ENCODE measurements at places on chromosomes 7 and 10.

- DNase-seq: no peak
- no peak overlapping the region for H3K4me3 ChIP-seq
- H3K4me1 ChIP-seq: no peaks in the 10 kb centered on the region
- no peaks in the 10 kb centered on the region for H3K27me3 ChIP-seq
- no peaks in the 10 kb centered on the region for H3K36me3 ChIP-seq
- H3K27ac ChIP-seq: no peak overlapping the region
Measured at GRCh38 chr10:125983161-125983560, 86.8 kb downstream of the FANK1 start.

DNA sequence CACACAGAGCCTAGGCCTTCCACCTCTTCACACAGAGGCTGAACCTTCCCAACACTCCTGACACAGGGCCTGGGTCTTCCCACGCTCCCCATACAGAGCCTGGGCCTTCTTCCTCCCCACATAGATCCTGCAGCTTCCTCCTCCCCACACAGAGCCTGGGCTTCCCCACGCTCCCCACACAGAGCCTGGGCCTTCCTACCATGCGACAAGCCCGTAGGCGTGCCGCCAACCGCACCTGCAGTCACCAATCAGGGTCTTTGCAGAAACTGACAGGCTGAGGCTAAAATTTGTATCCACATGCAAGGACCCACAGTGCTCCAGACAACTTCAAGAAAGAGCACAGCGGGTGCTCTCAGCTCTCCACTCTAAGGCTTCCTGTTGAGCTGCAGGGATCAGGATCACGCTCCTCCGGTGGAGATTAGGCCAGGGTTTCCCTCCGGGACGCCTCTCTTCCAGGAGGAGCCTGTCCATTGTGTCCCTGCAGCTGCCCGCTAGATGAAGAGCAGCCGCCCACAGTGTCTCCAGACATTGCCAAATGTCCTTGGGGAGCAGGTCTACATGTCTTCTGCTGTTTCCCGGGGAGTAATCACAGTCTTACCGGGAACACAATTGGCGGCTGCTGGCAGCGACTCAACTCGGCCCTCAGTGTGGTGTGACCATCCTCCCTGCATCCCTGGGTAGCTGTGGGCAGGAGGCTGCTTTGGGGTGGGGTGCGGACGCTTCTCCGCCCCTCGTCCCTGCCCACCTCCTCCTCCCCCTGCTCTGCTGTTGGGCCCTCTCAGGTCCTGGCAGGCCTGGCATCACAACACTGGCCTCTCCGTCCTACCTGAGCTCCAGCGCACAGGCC, 9.7 kb downstream of the CFAP46 start:
- H3K4me1 ChIP-seq: no peaks in the 10 kb centered on the region
- H3K27ac ChIP-seq: no peak overlapping the region
- no peak for DNase-seq
- H3K4me3 ChIP-seq: no peak overlapping the region

GRCh38 chr10:654647-654996, 34.8 kb downstream of the DIP2C start:
- no peaks in the 10 kb centered on the region for H3K4me1 ChIP-seq
- DNase-seq: no peak
- no peak overlapping the region for H3K27ac ChIP-seq
- H3K36me3 ChIP-seq: no peaks in the 10 kb centered on the region
- H3K4me3 ChIP-seq: no peak overlapping the region

- no peaks in the 10 kb centered on the region for H3K36me3 ChIP-seq
- peaks cover 100% of the 10 kb centered on the region for H3K27me3 ChIP-seq
- H3K27ac ChIP-seq: no peak overlapping the region
- no peaks in the 10 kb centered on the region for H3K4me1 ChIP-seq
- DNase-seq: peak; percentile 36
- H3K4me3 ChIP-seq: peak overlapping the region; percentile 65
Measured at GRCh38 chr7:27244488-27245123, 2.0 kb downstream of the EVX1 start.

GRCh38 chr7:33530664-33531063, 374.7 kb upstream of the BMPER start:
- H3K4me3 ChIP-seq: no peak overlapping the region
- no peaks in the 10 kb centered on the region for H3K4me1 ChIP-seq
- H3K27me3 ChIP-seq: no peaks in the 10 kb centered on the region
- H3K36me3 ChIP-seq: no peaks in the 10 kb centered on the region

DNA sequence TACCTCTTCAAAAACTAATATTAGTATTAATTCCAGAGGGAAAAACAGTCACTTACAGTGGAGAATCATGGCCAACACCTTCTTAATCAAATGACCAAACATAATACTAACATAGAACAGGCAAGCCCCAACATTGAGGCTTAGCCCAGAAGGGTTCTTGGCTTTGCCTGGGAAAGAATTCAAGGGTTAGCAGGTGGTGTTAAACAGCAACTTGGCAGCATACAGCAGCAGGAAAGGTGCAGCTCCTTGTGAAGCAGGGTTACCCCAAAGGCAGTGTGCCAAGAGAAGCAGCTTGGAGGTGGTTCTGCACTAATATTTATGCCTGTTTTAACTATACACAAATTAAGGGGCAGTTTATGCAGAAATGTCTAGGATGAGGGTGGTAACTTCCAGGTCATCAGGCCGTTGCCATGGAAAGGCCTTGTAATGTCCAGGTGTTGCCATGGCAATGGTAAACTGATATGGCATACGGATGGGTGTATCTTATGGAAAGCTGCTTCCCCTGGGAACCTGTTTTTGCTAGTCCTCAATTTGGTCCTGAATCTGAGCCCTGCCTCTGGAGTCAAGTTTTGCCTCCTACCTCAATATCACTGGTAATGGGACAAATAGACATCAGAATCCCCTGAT, 27.2 kb upstream of the BEND7 start:
- H3K27me3 ChIP-seq: no peaks in the 10 kb centered on the region
- H3K36me3 ChIP-seq: no peaks in the 10 kb centered on the region
- H3K27ac ChIP-seq: no peak overlapping the region
- DNase-seq: no peak
- H3K4me1 ChIP-seq: no peaks in the 10 kb centered on the region

DNA sequence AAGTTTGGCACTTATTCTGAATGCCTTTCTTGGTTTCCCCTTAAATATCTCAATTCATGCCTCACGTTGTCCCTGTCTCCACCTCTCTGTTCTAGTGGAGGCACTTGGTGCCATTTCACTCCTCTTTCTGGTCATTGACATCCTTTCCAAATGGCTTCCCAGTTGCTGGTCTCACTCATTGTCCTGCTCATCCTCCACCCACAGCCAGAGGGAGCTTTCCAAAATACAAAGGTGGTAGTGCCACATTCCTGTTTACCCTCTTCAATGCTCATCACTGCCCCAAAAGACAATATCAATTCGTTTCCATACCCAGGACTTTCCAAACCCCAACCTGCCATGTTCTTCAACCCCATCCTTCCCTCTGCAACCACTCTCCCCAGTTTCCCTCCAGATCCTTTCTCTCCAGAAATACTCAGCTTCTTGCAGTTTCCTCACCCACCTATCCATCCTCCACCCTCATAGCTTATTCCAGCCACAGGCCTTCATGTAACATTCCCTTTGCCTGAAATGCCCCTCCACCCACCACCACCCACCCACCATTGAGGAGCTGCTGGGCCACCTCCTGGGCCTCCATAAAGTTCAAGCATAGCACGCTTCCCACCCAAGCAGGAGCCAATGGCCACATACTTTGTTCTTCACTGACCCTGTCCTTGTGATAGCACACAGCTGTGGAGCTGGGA, 63.1 kb upstream of the ADRB1 start:
- H3K27me3 ChIP-seq: no peaks in the 10 kb centered on the region
- H3K4me3 ChIP-seq: no peak overlapping the region
- no peak overlapping the region for H3K27ac ChIP-seq
- DNase-seq: no peak
- no peaks in the 10 kb centered on the region for H3K36me3 ChIP-seq

GRCh38 chr7:121037957-121038716, 49.6 kb downstream of the CPED1 start:
- H3K4me1 ChIP-seq: no peaks in the 10 kb centered on the region
- no peak overlapping the region for H3K4me3 ChIP-seq
- no peak for DNase-seq
- H3K27me3 ChIP-seq: no peaks in the 10 kb centered on the region
- no peak overlapping the region for H3K27ac ChIP-seq

All from H9 (cell line).